Fibroblast of upper back skin (primary cell): ENCODE measurements at places on chromosomes 1 and 21.

- no peak for DNase-seq
Observed at GRCh38 chr21:38986806-38987632, 181.3 kb downstream of the ETS2 start.

DNA sequence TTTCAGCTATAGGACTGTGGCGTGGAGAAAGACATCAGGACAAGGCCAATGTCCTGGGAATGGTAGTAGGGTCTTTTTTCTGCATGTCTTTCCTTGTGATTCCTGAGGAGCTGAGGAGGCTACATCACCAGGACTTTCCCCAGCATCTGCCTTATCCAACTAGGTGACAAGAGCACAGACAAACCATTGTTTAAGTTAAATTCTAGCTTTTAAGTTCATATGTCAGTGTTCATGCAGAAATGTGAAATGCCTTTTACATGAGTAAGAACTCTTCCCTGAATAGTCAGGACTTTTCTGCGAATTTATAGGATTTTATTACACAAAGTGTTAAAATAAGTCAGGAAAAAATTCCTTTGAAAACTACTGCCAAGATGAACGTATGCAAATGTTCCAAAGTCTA, 154.2 kb downstream of the PTGER3 start:
- DNase-seq = peak; percentile 27

GRCh38 chr1:41010345-41010744, 11.2 kb downstream of the SLFNL1 start:
- DNase-seq = no peak

DNA sequence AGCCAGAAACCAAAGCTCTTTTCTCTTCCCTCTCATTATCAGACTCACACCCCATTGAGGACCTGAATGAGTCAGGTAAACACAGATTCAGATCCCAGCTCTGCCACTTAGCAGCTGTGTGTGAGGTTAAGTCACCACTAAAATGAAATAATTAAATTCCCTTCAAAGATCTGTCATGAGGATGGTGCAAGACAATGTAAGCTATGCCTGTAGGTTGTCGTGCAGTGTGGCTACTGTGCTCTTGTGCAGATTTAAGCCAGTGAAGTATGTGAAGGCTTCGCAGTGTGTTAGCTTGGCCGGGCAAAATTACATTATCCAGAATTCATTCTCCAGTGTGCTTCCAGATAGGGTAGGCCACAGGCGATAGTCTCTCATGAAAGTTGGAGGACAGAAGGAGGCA, 13.6 kb downstream of the UBL4B start:
- no peak for DNase-seq

GRCh38 chr1:227576189-227576588, 12.8 kb downstream of the ZNF678 start:
- no peak for DNase-seq
